ENCODE measurements at places on chromosomes 2 and 18.

DNA sequence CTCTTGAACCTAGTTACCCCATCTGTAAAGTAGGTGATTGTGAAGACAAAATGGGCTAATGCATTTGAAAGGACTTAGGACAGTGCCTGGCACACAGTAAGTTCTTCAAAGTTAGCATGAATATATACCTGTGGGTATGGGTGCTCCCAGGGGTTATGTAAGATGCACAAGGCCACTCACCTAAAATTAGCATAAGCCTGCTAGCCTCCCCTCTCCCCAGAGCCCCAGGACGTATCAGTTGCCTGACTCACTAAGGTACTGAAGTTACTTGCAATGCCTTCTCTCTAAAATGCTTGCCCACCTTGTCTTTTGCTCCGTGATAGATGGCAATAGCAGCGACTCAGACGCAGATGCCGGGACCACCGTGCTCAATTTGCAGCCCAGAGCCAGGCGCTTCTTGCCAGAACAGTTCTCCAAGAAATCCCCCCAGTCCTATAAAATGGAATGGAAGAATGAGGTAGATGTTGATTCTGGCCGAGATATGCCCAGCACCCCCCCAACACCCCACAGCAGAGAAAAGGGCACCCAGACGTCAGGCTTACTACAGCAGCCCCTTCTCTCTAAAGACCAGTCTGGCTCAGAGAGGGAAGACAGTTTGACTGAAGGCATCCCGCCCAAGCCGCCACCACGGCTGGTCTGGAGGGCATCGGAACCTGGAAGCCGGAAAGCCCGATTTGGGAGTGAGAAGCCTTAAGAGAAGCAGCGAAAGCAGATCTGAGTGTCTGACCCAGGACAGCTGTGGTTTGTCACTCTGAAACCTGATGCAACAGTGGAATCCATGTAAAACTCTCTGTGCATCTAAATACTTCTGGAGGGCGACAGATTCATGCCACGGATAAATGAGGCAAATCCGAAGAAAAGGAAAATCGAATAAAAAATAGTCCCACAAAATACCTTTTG lies 53.8 kb upstream of the TMEM182 start:
- DNase-seq = no peak

GRCh38 chr2:62175728-62176127 lies 20.2 kb upstream of the B3GNT2 start:
- no peak for DNase-seq

DNA sequence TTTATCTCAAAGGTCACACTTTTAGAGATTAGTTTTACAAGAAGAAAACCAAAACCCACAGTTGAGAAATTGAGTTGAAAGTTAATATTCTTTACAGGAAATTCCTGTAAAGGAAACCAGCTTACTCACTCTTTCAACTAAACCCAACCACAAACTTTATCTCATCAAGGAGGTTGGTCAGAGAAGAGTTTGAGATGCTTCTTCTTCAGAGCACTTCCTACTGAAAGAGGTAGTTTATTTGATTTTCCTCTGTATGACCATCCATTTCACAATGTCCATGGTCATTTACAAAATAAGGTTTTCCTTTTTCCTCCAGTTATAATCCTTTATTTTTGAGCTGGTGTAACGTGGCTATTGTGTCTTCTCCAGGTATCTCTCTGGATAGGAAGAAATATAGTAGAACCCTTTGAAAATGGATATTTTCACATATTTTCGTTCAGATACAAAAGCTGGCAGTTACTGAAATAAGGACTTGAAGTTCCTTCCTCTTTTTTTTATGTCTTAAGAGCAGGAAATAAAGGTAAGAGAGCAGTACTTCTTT lies 4.5 kb upstream of the IL18RAP start:
- no peak for DNase-seq

- no peak for DNase-seq
Measured at GRCh38 chr2:224925061-224925809, 117.0 kb downstream of the DOCK10 start.

GRCh38 chr2:240259924-240260529 lies 119.6 kb upstream of the OTOS start:
- DNase-seq = no peak
